Fibroblast of skin of scalp (primary cell): ENCODE measurements at places on chromosomes 5 and 9.
A peak's percentile ranks its signal among the peaks of the same experiment; 100 is the strongest.

DNA sequence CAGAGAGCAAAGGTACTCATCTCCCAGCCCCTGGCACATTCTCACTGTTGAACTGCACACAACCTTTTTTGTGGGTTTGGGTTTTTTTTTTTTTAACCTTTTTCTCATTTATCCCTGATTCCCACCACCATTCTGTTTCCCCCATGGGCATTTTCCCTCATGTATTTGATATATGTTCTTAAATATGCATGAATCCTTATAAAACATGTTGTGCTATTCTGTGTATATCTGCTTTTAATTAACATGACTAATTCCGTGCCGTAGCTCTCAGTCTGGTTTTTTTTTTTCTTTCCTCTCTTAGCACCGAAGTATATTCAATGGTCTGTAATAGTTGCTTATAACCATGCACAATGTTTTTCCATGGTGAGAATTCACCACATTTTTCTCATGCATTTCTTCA is 204.5 kb downstream of the RGS3 start:
- peak; percentile 78 for DNase-seq

DNA sequence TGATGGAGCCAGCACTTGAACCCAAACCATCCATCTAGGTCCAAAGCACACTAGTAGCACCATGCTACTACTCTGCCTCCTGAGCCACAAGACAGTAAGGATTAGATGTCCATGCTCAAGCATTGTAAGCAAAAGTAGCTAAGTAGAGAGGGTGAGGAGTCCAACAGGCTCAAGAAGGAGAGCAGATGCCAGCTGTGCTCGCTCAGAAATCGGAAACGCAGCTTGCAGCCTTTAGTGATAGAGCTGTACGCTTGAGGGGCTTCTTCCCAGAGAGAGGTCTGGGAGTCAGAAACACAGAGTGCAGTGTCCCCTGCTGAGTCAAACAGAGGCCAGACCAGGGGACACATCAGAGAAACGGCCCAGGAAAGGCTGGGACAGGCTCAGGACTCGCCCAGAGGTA is 32.7 kb upstream of the GABRP start:
- no peak for DNase-seq

DNA sequence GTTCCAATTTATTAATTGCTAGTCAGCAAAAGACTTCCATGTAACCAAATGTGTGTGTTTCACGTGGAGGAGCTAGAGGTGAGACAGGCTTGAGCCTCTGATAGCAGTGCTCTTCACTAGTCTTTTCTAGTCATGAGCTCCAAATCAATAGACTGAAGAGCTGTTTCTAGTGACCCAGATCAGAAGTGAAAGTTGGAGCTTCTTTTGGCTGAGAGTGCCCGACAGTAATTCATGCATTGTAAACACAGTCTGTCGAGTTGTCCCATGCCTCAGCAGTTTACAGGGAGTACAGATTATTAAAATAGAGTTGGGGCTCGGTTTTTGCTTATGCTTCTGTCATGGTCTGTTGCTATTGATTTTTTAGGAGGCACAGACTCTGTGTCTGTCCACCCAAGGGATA is 793.1 kb downstream of the DTWD2 start:
- no peak for DNase-seq

DNA sequence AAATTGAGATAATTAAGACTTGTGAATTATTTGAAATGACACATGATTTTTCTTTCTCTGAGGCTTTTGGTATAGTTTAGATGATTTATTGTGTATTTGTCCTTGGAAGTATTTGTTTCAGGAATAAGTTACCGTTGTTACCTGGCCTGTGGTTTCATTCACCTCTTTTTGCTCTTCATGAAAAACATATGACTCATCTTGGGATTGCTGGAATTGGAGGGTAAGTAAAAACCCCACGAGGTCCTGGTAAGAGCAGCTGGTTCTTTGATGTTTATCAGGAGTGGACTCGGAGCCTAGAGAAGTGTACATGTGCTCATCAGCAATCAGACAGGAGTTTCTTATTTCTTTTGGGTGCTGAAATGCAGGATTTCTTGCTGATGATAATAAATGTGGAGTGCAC is 275.3 kb downstream of the PSAT1 start:
- no peak for DNase-seq

DNA sequence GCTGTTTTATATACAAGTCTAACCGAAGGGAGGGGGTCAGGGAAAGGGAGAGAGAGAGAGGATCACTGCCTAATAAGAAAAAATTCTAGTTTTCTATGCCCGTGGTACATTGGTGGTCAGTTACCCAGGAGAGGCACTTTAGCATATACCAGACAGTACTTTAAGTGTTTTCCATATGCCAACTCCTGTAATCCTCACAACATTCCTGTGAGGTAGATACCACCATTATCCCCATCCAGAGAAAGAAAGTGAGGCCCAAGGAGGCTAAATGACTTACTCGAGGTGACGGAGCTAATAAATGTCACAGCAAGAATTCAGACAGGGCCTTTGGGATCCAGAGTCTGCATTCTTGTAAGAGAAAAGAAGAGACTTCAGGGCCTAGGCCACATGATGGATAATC is 161.8 kb downstream of the NTRK2 start:
- DNase-seq: no peak

- DNase-seq: peak; percentile 89
Measured at GRCh38 chr9:25678147-25678666, at the start of gene TUSC1. Gene TUSC1, minus strand, starts transcription at chr9:25678444. Its CDS starts 132 bp downstream, at chr9:25678312.

- DNase-seq: no peak
Measured at GRCh38 chr9:127565231-127565630, 46.8 kb upstream of the STXBP1 start.

- DNase-seq: peak; percentile 73
Measured at GRCh38 chr9:21434202-21435014, 5.8 kb upstream of the IFNA1 start.

GRCh38 chr5:77849308-77849900 is 73.3 kb upstream of the TBCA start:
- no peak for DNase-seq

DNA sequence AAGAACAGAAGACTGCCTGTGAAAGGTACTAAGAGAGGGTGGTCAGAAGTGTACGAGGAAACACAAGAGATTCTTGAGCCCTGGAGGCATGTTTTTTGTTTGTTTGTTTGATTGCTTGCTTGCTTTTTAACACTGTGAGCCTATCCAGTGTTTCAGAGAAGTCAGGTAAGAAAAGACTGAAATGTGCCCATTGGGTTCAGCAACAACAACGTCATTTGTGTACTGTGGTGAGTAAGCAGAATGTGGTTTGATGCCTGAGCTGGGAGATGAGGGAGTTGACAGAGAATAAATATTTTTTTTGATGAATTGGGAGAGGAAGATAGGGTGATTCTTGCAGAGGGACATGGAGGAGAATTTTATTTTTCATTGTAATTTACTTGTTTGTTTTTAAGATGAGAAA is 73.1 kb downstream of the RPS23 start:
- DNase-seq: no peak

DNA sequence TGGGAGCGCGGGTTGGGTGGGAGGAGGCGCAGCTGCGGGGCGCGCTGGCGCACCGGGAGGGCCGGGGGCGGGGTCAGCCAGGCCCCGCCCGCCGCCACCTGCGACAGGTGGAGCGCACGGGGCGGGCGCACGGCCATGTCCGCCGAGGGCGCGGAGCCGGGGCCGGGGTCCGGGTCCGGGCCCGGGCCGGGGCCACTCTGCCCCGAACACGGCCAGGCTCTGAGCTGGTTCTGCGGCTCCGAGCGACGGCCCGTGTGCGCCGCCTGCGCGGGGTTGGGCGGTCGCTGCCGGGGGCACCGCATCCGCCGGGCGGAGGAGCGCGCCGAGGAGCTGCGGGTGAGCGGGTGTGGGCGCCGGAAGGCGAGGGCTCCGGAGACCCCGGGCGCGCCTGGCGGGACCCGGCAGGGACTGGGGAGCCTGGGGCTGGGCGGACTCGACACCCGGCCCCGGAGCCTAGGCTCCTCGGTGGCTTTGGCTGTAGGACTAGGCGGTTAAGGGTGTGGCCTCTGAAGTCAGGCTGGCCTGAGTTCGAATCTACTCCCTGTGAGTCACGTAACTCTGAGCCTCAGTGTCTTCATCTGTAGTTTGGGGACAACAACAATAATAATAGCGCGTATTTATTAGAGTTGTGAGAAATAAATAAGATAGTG is at the start of gene BSPRY:
TSS of gene BSPRY (plus strand) at position 97 of the 650 bp plus-strand sequence. CDS start at position 136, 39 bp downstream.
- no peak for DNase-seq

DNA sequence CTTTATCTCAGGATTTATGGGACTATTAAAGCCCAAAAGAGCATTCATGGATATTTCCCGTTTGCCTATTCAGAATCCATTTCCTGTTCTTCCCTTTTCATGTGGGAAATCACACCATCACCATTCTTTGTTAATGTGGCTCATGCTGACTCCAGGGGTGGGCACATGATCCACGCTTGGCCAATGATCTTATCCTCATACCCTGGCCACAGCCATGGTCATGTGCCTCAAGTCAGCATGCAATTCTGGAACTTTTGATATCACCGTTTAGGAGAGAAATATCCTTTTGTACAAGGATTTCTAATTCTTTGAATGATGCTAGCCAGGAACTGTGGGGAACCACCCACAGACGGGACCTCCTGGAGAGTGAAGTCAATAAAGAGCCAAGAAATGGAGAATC is 272.2 kb downstream of the PRELID2 start:
- no peak for DNase-seq

- DNase-seq: no peak
Measured at GRCh38 chr5:10441992-10442435, 335 bp downstream of the ROPN1L start.

GRCh38 chr9:90054810-90055209 is 450.0 kb downstream of the GADD45G start:
- DNase-seq: no peak

DNA sequence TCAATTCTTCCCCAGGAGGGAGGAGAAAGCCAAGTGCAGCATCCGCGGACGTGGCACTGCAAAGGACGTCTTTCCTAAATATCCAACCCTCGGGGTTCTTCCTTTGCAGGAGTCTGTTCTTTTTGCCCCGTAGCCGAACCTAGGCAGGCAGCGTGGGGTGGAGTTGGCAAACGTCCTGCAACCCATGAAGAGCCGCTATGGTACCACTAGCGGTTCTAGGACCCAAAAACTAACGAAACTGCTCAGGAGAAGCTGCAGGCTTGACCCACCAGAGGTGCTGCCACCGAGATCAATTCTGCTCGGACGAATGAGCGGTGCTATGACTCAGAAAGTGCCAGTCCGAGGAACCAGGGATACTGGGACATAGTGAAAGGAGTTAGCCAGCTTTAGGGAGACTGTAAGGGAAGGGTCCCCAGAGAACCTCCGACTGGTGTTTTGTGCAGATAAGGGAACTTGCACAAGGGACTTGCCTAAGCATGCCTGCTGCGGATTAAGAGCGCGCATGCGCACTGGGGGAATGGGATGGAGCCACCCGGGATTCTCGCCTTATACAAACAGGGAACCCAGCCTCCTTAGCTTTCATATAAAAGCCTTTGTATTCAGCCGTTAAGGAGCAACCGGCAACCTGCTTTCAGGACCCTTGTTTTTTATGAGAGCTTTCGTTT is 32.7 kb downstream of the ANXA2R start:
- peak; percentile 93 for DNase-seq

DNA sequence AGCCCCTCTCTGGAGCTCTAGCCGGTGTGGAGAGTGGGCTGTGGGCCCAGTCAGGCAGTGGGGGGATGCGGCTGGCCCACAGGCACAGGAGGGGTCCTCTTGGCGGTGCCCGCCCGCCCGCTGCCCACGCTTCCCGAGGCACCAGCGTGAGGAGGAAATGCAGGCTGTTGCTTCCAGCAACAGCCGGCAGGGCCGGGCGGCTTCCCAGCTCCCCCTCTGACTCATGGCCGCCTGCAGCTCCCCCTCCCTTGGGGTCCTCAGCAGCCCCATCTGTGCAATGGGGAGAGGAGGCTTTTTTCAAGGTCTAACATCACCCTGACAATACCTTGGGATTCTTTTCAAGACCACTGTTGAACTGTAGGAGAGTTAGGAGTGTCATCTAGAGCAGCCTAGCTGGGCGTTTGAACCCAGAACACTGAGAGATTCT is 10.4 kb downstream of the CXXC5 start:
- DNase-seq: peak; percentile 70

DNA sequence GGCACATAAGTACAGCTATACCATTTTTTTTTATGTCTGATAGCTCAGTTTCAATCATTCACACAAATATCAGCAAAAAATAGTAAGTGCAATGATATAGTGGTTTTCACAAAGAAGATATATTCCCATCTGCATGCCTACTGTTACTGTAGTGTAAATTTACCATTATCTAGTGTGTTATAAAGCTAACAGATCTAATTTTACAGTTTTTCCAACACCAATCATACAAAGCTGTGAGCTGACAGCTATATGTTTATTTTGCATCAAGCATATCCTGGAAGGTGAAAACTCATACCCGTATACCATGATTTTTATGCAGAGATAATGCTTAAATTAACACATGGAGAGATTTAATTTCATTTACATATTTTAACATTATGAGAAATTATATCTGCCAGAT is 89.9 kb upstream of the HAPLN1 start:
- DNase-seq: no peak

GRCh38 chr5:137486707-137487106 is 12.4 kb downstream of the SPOCK1 start:
- DNase-seq: peak; percentile 33

DNA sequence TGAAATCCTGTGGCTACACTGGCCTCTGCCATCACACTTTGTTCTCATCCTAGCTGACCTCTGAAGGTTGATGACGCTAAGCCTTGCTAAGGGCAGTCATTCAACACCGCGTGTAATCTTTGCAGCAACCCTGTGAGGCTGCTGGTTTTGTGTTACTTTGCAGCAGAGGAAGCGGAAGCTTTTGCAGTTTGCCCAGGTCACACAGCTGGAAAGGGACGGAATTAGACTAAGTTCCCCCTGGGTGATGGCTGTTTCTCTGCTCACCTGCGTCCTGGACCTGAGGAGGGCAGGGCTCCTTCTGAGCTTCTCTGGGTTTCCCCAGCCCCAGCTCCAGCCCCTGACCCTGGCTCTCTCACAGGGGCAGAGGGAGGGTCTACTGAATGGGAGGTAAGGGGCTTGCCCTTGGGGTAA is 7.3 kb upstream of the SLC25A51 start:
- DNase-seq: no peak

DNA sequence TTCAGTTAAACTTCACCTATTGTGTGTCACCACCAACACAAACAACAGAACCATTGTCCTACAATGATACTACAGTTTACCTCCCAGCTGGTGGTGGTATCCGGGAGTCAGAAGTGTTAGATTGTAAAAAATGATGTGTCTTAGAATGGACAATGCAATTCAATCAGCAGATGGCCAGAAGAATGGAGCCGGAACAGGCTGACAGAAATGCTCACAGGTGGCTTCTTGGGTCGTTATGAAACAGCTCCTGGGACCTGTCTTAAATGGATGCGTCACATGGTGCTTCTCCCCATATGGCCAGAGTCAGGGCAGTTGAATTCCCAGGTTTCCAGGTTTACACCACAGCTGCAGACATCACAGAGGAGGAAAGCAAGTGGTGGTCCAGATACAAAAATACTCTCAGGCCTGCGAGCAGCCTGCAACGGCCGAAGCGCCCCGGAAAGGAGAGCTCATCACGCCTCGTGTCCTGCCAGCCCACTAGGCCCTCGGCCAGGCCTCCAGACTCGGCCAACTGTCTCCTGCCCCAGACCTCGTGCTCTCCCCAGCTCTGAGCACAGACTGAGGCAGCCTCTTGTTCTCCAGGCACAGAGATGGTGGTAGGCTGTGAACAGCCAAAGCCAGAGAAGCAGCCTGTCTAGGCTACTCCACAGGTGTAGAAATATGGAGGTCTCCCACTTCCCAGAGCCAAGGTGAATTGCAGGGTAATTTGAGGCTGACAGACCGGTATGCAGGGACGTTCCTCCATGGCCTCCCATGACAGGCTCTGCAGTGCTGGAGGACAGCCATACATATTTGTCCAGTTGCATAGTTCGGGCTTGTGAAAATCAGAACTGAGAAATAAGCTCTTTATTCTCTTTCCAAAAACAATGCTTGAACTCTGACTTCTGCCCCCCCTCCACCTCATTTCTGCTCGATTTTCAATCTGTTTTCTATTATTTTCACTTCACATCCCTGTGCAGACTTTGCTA is 98.5 kb upstream of the SPATA31C2 start:
- DNase-seq: no peak

GRCh38 chr9:83569326-83569725 is 31.1 kb upstream of the FRMD3 start:
- no peak for DNase-seq
